Activated T-cell treated with anti-CD3 and anti-CD28 coated beads, Interleukin-2, amount 50 U/mL, for 1 hour (primary cell): ENCODE measurements at places on chromosomes 2 and 18.

DNA sequence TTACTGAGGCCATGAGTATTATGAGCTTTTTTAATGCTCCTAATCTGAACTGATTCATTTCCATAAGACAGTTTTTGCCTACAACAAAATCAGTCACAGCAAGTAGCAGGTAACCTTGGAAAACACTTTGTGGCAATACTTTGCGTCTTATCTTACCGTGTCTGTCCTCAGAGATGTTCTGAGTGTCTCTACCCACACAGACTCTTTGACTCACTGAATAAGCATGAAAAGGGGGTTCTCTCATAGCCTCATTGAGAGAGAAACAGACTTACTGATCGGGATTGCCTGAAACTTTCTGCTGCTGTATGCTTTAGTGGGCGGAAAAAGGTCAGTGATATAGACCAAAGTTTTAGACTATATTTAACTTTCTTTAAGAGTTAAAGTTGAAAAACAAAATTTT lies 92.6 kb downstream of the MYL12B start:
- no peak for DNase-seq

GRCh38 chr2:69375494-69376353 lies 11.3 kb downstream of the GFPT1 start:
- no peak for DNase-seq

GRCh38 chr2:196181484-196181883 lies 10.1 kb upstream of the STK17B start:
- DNase-seq = no peak

GRCh38 chr18:3397031-3397750 lies 52.8 kb upstream of the TGIF1 start:
- no peak for DNase-seq

DNA sequence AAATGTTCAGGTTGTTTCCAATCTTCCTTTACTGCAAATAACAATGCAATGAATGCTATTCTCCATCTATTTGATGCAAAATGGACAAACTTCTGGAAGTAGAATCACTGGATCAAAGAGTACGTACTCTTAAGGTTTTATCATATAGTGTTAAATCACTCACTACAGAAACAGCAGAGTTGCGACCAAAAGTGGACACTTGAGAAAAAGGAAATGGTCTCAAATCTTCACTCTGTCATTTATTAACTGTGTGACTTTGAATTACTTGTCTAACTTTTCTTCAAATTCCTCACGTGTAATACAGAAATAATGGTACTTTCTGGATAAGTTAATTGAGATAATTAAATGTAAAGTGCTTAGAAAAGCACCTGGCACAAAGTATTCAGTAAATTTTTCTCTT lies 78.1 kb downstream of the CERKL start:
- DNase-seq = no peak

DNA sequence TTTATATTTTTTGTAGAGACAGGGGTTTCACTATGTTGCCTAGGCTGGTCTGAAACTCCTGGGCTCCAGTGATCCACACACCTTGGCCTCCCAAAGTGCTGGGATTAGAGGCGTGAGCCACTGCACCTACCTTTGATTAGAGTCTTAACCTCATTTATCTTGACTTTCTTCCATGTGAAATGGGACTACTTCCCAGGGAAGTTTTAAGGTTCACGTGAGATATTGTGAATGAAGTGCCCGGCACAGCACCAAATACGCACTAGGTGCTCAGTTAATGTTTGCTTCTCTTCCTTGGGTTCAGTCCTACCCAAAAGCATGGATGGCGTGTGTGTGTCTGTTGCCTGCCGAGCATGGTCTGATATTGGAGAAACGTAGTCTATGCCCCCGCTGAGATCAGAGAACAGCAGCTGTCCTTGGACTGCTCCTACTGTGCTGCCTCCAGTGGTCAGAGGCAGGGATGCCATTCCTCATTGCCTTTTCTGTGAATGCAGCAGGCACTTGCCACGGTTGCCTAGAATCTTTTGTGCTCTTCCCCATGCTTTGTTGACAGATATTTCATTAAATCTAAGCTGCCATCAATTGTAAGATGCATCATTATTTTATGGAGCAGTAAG lies 12.3 kb upstream of the TFCP2L1 start:
- no peak for DNase-seq

- DNase-seq = no peak
Measured at GRCh38 chr2:104340879-104341828, 512.8 kb upstream of the POU3F3 start.

GRCh38 chr2:172461591-172462372 lies 34.4 kb downstream of the ITGA6 start:
- peak; percentile 85 for DNase-seq

DNA sequence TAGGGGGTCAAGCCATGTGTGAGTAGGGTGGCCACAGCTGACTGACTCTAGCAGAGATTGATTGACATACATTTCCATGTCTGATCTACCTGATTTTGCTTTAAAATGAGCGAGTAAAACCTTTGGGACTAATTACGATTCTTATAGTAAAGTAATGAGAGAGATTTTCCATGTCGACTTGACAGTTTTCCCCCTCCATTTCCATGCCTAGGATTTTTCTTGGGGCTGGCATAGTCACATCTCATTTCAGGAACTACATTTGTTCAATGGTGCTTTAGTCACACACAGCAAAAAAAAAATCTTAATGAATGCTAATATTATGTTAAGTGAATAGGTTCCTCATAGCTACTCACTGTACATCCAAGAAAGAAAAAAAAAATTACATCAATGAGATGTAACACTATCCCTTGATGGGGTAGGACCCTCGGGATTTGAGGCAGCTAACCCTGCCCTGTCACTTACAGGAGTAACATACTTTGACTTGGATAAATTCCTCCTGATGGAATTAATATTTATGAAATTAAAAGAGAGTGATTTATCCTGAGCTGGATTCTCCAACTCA lies 690.9 kb downstream of the TDRD15 start:
- DNase-seq = no peak

GRCh38 chr18:45277908-45278307 lies 337.4 kb upstream of the SLC14A2 start:
- DNase-seq = no peak

GRCh38 chr2:142044197-142044596 lies 86.6 kb downstream of the LRP1B start:
- no peak for DNase-seq

DNA sequence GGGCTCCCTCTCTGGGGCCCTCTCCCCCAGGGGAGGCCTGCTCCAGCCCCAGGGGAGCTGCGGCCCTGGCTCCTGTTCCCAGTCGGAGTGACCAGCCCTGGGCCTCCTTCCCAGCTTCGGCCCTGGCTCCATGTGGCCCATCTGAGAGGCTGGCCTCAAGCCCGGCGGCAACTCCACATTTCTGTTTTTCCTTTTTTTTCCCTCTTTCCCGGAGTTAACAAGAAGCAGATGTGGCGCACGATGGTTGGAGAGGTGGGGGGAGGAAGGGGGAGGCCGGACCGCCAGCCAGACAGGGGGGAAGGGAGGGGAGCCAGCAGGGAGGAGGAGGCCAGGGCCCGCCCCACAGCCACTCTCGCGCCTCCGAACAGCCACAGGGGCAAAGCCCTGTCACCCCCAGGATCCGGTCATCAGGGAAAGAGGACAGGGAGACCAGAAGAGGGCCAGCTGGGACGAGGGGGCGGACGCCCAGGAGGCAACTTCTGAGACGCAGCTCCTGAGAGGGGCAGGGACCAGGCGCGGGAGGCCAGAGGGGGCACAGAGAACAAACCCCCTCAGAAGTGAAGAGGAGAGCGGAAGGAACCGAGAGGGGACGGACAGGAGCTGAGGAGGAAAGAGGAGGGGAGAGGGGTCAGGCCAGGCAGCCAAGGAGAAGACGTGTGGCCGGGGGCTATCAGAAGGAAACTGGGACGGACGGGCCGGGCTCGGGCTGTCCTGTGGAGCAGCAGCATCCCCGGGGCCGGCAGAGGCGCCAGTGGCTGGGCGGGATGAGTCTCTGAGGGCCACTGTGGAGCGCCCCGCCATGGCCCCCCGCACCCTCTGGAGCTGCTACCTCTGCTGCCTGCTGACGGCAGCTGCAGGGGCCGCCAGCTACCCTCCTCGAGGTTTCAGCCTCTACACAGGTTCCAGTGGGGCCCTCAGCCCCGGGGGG lies at the start of gene EMILIN1:
TSS of gene EMILIN1 (plus strand) at position 349 of the 928 bp plus-strand sequence. CDS start at position 800, 451 bp downstream.
- no peak for DNase-seq

- DNase-seq = no peak
Measured at GRCh38 chr2:232076736-232077135, 115.2 kb downstream of the DIS3L2 start.

- DNase-seq = no peak
Measured at GRCh38 chr18:634551-635045, 22.9 kb upstream of the TYMS start.

DNA sequence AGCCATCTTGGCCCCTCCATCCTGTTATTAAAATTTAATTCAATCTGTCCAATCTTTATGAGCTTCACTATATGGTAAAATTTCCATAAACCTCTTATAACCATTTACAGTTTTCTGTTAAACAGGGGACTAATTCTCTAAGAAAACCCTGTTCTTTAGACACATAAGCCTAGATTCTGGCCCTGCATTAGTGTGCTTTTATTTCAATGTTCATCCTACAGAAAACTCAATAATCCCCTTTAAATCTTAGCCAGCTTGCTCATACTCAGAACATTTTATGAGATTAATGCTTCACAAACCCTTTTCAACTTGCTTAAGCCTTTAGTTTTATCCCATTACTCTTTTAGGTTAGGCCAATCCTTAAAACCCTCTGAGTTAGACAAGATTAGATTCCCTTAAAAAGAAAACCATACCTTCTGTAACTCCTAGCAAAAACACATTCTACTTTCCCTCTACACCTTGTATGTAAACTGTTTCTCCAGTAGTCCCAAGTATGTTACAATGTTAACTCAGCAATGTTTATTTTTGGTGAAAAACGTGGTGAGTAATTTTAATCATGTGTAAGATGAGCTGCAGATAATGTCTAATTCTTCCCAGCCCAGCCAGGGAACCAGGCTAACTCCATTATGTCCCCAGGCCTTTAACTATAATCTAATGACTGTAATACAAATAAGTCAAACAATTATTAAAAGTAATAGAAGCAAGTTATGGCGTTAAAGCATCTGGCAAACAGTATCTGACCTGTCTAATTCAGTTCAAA lies 1953.4 kb upstream of the LRRTM1 start:
- DNase-seq = no peak
